ENCODE measurements at places on chromosomes 2 and 18.

DNA sequence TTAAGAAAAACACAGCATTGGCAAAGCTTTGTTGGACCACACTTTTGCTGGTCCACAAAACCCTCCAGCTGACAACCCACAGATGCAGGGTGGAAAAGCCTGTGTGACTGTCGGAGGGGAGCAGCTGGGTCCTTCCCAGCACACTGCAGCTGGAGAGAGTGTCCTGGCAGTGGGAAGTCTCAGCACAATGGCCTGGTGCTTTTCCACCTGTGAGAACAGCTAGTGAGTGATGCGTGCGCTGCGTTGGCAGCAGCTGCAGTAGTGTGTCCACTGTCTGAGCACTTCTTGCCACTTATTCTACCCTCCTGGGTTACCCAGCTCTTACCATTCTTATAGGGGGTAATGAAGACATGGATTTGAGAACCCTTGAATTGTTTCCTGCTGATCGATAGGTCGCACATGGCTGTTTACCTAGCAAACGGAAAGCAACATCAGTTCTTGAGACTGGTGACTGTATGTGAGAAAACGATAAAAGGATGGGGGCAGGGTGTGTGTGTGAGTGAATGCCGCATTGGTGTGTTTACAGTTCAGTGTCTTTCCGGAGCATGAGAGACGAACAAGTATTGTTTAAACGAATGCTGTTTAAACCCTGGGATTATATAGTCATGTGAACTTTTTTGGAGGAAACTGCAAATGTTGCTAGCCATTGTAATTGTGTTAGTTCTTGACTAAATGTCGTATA, 69.7 kb downstream of the LYPD6 start:
- DNase-seq: no peak

GRCh38 chr2:26542676-26543505, 65.0 kb upstream of the OTOF start:
- DNase-seq: no peak

DNA sequence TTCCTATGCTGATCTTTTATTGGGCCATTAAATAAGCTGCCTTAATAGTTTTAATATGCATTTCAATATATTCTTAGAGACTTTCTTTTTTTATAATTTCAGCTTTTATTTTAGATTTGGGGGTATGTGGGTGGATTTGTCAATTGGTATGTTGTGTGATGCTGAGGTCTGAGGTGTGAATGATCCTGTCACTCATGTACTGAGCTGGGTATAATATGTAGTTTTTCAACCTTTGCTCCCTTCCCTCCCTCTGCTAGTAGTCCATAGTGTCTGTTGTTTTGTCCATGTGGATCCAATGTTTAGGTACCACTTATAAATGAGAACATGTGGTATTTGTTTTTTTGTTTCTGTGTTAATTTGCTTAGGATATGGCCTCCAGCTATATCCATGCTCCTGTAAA, 35.5 kb upstream of the PROKR1 start:
- no peak for DNase-seq

DNA sequence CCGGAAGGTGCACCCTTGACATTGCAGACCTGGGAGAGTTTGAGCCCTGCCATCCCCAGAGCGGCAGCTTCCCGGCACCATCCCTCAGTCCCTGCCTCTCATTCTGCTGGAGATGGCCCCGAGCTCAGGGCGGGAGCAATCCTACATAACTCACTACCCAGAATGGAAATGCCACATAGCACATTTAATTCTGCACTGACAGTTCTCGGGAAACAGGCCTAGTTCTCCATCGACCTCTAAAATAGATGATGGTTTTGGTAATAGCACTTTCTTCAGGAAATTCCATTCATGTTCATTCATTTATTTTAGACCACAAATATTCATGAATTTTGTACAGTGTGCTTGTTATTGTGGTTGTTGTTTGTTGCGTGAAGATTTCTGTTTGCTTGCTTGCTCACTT, 92.9 kb upstream of the SLC14A2 start:
- no peak for DNase-seq

GRCh38 chr2:216056739-216057138, 24.9 kb downstream of the PECR start:
- DNase-seq: no peak

DNA sequence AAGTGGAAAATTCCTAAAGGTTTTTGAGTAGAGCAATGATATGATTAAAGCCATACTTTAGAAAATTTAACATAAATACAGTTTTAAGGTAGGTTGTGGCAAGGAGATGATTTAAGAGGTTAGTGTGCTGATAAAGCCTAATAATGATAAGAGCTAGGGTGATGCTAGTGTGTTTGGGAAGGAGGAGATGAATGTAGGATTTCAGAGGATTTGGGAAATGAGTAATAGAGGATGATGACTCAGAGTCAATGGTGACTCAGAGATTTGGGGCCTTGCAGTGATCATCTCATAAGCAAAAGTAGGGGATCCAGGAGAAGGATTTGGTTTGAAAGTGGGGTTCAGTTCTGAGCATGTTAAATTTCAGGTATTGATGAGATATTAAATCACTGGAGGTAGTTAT, 23.3 kb downstream of the STAMBP start:
- no peak for DNase-seq

DNA sequence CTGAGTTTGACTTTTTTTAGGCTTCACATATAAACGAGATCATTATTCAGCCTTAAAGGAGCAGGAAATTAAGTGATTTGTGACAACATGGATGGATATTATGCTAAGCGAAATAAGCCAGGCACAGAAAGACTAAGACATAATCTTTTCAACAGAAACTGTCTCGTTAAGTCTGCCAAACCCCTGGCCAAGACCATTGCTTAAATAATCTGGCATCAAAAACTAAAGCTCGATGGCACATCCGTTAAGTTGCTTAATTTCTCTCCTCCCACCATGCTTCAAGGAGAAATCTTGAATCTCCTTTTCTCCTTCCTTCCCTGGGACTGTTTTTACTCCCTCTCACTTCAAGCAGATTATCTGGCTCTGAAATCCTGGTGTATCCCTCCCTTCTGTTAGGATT, 140.3 kb downstream of the GALNT14 start:
- DNase-seq: no peak

- no peak for DNase-seq
Observed at GRCh38 chr18:35005963-35006577, 35.1 kb upstream of the MAPRE2 start.

GRCh38 chr18:33802955-33803354, 224.9 kb downstream of the ASXL3 start:
- DNase-seq: no peak

DNA sequence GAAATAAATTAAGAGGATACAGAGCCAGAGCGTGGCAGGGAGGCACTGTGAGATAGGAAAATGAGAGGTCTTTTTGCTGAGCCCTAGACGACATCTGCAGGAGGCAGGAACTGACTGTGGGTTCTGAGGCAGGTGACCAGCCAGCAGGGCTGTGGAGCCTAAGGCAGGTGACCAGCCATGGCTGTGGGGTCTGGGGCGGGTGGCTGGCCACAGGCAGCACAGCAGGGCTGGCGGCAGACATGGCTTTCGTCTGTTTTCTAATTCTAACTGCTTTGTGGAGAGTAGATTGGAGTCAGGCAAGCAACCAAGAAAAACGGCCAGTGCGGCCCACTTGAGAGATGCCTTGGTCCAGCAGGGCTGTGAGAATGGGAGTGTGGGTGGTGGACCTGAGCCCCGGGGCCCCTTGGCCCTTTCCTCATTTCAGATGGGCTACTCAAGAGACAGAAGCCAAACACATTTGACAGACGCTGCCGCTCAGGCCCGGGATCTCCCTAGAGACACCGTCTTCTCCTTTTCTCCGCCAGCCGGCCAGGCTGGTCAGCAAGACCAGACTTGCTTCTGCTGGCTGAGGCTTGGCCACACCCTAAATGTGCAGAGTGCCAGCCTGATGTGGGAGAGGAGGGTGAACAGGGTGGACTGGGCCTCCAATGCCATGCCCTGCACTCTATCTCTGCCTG, 19.7 kb upstream of the GNAL start:
- no peak for DNase-seq

- no peak for DNase-seq
Observed at GRCh38 chr2:133846476-133846875, 278.2 kb upstream of the NCKAP5 start.

- DNase-seq: no peak
Observed at GRCh38 chr2:199716807-199717586, 134.0 kb downstream of the FTCDNL1 start.

DNA sequence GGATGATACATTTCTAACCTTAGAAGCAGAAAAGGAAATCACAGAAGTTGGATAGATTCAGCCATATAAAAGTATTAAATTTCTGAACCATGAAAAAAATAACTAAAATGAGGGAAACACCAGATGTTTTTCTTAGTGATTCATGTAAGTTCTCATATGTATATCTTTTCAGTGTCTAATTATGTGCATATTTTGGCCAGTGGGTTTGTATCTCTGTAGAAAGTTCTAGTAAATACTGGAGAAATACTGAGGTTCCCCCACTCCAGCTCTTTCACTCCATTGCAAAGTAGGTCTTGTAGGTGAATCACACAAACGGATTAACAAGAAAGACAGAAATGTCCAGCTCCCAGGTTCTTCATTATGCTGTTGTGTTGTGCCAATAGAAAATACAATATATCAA, 222.3 kb downstream of the NEDD4L start:
- DNase-seq: no peak

DNA sequence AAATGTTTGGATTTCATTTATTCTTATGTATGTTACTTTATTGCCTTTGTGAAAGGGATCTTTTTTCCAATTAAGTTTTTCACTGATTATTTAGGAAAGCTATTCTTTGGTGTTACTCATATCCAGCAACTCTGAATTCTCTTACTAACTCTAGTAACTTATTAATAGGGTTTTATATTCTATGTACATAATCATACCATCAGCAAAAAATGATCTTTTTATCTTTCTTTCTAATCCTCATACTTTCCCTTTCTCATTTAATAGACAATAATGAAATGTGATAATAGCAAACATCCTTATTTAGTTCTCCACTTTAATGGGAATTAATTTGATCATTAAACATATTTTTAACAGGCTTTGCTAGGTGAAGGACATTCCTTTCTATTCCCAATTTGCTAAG, 12.3 kb upstream of the CDKL4 start:
- DNase-seq: no peak

DNA sequence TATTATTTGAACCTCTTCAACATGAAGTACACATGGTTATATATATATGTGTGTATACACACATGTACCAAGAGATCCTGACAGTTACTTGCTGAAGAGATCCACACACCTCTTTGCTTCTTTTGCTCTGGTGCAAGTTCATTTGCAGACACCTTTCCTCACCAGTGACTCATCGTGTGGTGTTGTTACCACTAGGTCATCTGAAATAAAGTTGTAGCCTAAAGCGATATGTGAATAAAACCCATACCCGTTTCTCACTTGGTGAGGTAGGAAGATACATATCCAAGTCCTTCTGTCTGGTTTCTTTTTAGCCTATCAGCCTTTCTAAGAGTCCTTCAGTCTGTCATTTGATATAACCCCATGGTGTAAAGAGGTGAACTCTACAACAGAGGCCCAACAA, 379.4 kb upstream of the RAB12 start:
- no peak for DNase-seq

DNA sequence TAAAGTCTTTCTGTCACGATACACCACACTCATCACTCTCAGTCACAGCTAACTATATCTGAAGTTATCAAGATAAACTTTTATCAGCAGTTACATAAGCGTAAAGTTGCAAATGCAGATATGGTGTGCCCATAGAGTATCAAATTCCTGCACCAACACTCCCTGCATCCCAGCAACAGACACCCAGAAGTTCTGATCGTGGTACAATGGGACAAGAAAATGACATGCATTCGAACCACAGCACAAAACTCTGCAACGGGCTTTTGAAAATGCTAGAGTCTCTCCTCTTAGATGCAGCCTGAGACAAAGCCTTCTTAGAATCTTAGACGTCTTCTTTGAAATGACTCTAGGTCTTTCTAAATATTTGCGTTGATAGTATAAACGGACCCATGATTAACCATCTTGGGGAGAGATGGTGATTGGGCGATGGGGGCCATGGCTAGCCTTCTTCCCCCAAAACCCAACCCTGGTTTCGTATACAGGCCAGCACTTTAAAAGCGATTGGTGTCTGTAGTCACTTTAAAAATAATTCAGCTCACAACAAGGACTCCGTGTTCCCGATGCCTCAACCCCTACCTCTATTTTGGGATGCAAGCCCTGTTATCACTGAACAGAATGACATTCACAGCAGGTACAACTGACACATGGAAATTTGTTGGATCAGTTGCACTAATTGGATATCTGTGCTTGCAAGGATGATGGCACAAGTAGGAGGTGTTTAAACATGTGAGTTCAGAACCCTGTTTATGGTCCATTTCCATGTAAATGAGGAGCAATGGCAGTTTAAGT, 286.6 kb downstream of the MYT1L start:
- DNase-seq: no peak

DNA sequence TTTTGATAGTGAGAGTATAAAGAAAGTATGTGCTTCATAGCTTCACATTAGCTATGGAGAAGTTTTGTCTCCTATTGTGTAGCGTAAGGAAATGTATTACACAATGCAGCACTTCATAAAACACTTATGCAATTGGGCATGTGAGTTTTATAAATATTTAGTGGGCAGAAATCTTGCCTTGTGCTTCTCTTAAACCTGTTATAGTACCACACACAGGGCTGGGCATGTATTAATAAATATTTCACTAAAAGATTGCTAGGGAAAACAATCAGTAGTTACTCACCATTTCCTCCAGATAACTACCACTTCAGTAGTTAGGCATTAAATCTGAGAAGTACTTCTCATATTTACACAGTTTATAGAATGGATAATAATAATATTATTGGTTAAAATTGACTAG, 1080.8 kb upstream of the PIK3C3 start:
- no peak for DNase-seq

- DNase-seq: no peak
Observed at GRCh38 chr18:59547581-59548182, 149.5 kb downstream of the CCBE1 start.

DNA sequence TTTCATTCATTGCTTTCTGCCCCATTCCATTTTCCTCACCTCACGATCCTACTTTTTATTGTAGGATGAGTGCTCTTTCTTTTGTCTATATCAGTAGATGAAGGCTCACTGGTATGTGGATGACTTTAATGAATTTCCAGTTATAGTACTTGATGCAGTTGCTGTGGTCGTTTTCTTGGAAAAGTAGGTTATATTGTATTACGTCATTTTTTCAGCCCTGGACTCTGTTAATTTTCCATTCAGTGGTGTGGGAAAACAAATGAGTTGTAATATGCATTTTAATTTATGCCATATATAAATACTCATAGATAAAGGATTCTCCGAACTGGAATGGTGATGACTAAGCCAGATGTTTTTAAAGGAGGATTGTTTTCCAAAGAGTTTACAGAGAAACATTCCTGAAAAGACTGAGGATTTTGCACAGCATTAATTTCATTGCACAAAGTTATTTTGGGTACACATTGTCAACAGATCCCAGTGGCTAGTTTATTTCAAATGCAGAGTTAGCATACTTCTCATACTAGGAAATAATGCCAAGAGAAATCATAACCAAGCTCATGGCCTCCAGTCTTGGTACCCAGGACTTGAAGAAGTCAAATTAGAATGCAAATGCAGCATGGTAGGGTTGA, 189.7 kb downstream of the PAX3 start:
- DNase-seq: no peak

- no peak for DNase-seq
Observed at GRCh38 chr2:225326969-225327368, 72.5 kb upstream of the NYAP2 start.

- DNase-seq: no peak
Observed at GRCh38 chr18:57836557-57836956, 33.4 kb upstream of the ATP8B1 start.

All from activated CD8-positive, alpha-beta memory T cell treated with anti-CD3 and anti-CD28 coated beads for 1 hour (primary cell).